ENCODE measurements at places on chromosomes 13 and 19. TPM values are rescaled to one million over a fixed set of nuclear protein-coding genes. Genes with fewer than 3 reads are reported as not detected.

Gene SIGLEC11
- not detected for total RNA-seq

Gene KIR2DL3
- total RNA-seq, result not detected

Gene ZNF699
- 0.36 TPM for total RNA-seq

Gene TMPRSS9
- not detected for total RNA-seq

Gene ZNF582
- total RNA-seq, result 1.7 TPM

Gene GPR18
- not detected for total RNA-seq

Gene LILRA1
- total RNA-seq, result not detected

Gene NR2F6
- total RNA-seq, result 61.8 TPM

Gene PET100
- 52.5 TPM for total RNA-seq

Gene PSENEN
- total RNA-seq, result 301 TPM

Gene KLK4
- total RNA-seq, result not detected

Gene ZNF724
- total RNA-seq, result 1.3 TPM

Gene MAST3
- 1.9 TPM for total RNA-seq

Gene USHBP1
- total RNA-seq, result not detected

Gene SHISA7
- total RNA-seq, result not detected

Gene CEACAM4
- total RNA-seq, result not detected

Gene TMIGD2
- not detected for total RNA-seq

Gene OSCAR
- 0.21 TPM for total RNA-seq

Gene BAX
- total RNA-seq, result 295 TPM

Gene ENOX1
- total RNA-seq, result 1.0 TPM

Gene VMAC
- total RNA-seq, result 0.36 TPM

Gene LYL1
- total RNA-seq, result 0.72 TPM

Gene CYP4F8
- not detected for total RNA-seq

Gene GGN
- 0.36 TPM for total RNA-seq

Gene ZNF835
- total RNA-seq, result not detected

Gene SIX5
- 29.8 TPM for total RNA-seq

Gene GPC6
- 5.7 TPM for total RNA-seq

Gene ALOX5AP
- 2.8 TPM for total RNA-seq

Gene MUC16
- total RNA-seq, result 0.08 TPM

Gene UBE2L5
- total RNA-seq, result not detected

Gene ZNF700
- total RNA-seq, result 0.15 TPM

Gene SLC46A3
- total RNA-seq, result 1.6 TPM

Gene CACNA1A
- 0.03 TPM for total RNA-seq

Gene CYSLTR2
- total RNA-seq, result not detected

Gene ZNF284
- total RNA-seq, result 0.41 TPM

Gene TNFSF9
- 7.2 TPM for total RNA-seq

Gene PNMA8C
- not detected for total RNA-seq

Gene NEK5
- total RNA-seq, result not detected

Gene DPY19L3
- 11.6 TPM for total RNA-seq

Gene FAM174C
- 97.9 TPM for total RNA-seq

Gene SOX1
- not detected for total RNA-seq

Gene KLHL1
- not detected for total RNA-seq

Gene CNFN
- total RNA-seq, result 39.7 TPM

Gene RASAL3
- not detected for total RNA-seq
